ENCODE measurements at places on chromosomes 2 and 18.

DNA sequence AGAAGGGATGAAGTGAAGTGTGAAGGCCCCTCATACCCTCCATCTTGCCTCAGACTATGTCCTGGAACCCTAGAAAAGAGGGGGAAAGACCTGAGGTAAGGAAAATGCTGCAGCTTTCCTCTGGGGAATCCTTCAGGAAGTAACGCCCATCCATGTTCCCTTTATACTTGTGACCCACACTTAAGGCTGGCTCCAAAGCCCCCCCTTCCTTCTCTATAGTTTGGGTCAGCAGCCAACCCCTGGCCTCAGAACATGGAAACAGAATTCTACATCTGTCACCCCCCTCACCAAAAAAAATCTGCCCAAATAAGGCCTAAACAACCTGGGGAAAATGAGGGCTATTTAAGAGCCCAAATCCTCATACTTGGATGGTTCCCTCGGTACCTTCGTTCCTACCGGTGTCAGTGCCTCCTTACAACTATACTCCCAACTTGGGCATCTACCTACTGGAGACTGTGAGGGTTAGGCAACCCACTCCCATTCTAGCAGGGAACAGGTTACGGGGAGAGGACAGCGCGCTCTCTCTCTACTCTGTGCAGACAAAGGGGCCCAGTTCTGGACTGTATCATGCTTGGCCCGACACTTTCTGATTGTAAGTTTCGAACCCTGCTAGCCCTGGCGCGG is 689 bp downstream of the OST4 start:
- no peak for DNase-seq

GRCh38 chr2:134296301-134296700 is 42.4 kb downstream of the MGAT5 start:
- DNase-seq, result no peak

GRCh38 chr2:206115026-206115578 is 29.1 kb upstream of the INO80D start:
- DNase-seq, result no peak

DNA sequence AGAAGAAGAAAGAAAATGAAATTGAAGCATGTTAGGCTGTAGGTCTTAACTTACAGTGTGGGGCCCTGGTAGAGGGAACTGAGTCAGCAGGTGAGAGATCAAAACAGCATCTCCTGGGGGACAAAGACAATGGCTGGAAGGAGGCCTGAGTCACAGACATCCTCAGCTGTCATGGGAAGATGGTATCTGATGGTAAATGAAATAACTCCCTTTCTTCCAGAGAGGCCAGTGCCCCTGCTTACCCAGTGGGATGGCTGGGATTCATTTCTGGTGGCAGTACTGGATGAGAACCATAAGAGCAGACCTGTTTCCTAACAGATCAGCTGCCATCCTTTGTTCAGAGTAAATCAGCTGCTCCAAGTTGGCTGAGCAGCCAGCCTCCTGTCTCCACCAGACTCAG is 251.3 kb upstream of the EPAS1 start:
- no peak for DNase-seq

- no peak for DNase-seq
These were observed 943.1 kb upstream of the LRRTM1 start for GRCh38 chr2:81247648-81248047.

DNA sequence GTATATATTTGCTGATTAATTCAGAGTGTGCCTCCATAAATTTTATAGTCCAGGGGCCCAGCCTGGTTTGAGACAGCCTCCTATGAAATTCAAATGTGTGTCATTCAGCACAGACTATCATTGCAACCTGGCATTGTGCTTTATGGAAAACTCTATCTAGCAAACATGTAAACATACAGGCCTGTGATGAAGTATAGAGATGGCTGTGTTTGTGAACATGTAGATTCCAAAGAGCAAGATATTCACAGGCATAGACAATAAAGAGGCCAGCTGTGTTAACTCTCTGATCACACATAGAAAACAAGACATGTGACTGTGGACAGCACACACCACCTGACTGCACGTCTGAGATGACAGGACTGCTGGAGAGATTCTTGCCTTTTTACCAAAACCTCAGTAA is 297.9 kb downstream of the EN1 start:
- DNase-seq, result no peak

GRCh38 chr18:48151421-48152065 is 221.1 kb upstream of the SMAD2 start:
- no peak for DNase-seq

DNA sequence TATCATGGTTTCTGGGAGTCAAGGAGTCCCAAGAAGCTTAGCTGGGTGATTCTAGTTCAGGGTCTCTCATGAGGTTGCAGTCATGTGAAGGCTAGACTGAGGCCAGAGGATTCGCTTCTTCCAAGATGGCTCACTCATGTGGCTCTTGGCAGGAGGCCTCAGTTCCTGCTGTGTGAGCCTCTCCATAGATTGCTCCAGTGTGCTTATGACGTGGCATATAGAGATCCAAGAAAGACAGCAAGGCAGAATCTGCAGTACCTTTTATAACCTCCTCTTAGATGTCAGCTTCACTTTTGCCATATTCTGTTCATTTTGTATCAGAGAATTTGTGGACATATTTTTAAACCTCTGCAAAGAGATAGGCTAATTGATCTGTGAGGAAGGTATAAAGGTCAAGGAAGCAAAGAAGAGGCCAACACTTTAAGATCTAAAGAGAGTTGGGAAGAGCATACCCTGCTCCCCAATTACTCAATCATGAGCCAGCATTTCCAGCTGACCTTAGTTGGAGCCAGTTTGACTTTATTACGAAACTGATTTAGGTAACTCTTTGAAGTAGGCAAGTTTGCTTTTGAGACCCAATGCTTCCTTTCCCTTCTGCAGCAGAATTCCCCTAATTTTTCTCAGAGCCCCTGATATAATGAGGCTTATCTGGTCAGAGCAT is 134.7 kb downstream of the EML6 start:
- DNase-seq, result no peak

GRCh38 chr2:12110074-12110473 is 363.6 kb downstream of the LPIN1 start:
- DNase-seq, result no peak

DNA sequence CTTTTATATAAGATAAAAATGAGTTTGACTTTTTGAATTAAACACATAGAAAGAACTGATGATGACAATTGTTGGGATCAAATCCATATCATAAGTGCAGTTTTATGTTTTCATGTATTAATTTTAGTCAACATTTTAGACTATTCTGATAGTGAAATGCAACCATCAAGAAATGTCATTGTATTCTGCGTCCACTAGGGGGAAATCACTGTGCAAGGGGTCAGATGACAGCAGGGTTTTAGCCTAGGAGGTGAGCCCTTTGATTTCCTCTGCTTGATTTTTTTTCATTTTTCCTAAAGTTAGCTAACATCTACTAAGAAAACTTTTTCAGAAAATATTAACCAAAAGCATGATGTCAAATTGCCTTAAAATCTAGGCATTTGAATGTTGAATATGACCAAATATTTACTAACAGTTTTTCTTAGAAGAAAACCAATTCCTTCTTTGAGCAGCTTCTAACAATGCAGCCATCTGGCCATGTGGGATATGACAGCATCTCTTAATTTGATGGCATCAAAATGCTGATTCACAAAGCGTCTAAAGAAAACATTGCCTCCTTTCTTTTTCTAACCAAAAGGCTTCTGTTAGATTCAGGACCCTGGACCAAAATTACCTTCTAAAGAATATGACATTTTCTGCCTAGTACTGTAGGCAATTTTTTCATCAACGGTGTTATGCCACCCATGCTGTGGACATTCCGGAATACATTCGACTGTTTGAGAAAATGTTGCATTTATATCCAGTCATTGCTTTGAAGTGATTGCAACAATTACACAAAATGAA is 141.5 kb downstream of the SPHKAP start:
- peak; percentile 11 for DNase-seq

GRCh38 chr2:11073251-11073650 is 82.0 kb upstream of the SLC66A3 start:
- peak; percentile 16 for DNase-seq

- DNase-seq, result no peak
These were observed 24.7 kb upstream of the NAGK start for GRCh38 chr2:71043531-71044407.

DNA sequence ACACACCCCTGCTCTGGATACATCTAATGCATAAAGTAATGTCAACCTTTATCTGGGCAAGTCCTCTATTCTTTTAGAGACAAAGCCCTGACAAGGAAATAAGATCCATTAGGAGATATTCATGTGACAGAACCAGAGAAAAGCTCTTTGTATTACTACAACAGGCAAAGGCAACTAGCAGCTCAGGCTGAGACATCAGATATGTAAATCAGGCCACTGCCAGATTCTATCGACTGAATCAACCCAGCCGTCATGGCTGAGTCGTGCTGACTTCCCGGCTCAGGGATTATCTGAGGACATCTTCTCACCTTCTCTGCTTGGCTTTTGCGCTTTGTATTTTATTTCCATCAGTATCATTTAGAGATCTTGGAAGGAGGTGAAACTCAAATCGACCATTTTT is 294.5 kb downstream of the PLCL1 start:
- DNase-seq, result no peak

DNA sequence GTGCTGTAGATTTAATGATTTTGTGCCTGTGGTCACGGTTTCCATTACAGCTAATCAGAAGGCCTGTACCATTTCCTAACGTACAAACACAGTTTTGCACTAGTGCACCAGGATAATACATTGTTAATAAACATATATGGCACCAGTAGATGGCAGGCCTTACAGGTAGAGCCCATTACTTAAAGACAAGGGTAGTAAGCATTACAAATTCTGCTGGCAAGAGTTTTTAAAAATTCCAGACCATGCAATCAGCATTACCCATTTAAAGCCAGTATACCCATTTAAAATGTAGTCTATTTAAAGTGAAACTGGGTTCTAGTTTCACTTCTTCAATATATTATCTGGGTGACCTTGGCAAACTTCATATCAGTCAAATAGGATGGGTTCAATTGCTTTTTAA is 224.2 kb downstream of the NUP35 start:
- DNase-seq, result no peak

- DNase-seq, result no peak
These were observed 66.5 kb upstream of the THUMPD2 start for GRCh38 chr2:39845460-39846146.

DNA sequence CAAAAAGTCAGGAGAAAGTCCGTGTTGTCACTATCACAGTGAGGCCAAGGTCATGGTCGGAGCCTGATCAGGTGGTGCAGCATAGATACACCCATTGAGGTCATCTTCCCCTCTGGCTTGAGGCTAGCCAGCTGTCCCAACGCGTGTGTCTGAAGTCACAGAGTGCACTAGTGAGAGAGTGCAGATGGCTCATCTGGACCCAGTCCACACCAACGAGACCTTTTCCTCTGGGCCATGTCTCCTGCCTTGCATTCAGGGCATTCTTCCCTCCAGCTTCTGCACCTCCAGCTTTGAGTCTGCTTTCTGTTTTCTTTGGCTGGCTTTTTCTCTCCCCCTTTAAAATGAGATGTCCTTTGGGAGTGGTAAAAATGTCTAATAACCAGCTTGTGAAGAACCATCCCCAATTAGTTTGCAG is 146.9 kb downstream of the TDRD15 start:
- no peak for DNase-seq

DNA sequence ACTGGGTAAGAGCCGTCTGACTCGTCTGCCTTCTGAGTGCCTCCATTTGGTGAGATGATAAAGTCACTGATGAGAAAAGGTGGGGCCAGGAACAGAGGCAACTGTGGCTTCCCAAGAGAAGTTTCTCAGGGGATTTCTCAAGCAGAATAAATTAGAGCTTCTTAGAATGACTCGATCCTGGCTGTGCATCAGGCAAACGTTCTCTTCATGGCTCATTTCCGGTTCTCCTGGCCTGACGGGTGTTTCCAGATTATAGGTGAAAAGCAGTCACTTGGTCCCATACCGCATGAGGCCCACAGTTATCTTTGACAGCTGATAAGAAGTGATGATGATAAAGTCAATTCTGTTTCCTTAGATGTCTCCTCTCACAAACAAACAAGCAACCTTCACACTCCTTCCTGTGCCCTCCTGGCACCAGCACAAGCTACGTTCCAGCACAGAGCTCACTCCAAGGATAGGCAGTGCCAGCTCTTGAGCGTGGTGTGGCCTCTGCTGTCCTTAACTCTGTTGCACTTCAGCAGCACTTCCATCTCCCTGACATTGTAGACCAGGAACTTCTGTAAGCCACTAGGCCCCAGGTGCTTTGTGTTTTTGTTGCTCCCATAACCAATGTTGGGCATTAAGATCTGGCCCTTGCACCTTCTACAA is 37.8 kb upstream of the KCNF1 start:
- DNase-seq, result no peak

DNA sequence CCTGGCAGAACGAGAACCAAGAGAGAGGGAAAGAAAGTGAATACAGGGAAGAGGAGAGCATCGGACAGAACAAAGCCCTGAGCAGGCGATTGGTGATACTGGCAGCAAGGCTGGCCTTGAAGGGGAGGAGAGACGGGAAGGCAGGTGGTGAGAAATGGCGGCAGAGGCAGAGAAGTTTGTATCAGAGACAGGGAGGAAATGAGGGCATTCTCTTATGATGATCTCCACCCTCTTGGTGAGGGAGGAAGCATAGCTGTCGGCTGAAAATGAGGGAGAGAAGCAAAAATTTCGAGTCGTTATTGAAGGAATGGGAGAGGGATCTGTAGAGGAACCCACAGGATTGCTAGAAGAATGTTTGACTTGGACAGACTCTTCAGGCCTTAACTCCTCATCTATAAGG is 80.6 kb downstream of the CLIP4 start:
- no peak for DNase-seq

- DNase-seq, result no peak
These were observed 14.1 kb downstream of the LAMA3 start for GRCh38 chr18:23703057-23703986.

GRCh38 chr2:37771600-37772088 is 100.2 kb upstream of the CDC42EP3 start:
- DNase-seq, result no peak

DNA sequence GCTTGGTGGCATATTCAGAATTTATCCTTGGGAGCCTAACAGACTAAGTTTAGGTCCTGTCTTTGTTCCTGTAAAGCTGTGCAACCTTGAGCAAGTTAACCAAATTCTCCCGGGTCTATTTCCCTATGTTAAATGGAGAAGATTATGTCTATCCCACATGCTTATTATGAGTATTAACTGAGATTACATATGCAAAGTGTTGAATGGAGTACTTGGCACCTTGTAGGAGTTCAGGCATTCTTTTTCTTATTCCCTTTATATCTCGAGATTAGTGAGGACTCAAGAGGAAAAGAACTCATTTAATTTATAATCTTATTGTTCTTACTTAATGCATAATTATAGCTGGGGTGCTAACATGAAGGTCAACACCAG is 184.6 kb downstream of the FMNL2 start:
- no peak for DNase-seq

- DNase-seq, result peak; percentile 7
These were observed 946.6 kb downstream of the DPP10 start for GRCh38 chr2:115389024-115389423.
